ENCODE measurements at places on chromosomes 2 and 18.

DNA sequence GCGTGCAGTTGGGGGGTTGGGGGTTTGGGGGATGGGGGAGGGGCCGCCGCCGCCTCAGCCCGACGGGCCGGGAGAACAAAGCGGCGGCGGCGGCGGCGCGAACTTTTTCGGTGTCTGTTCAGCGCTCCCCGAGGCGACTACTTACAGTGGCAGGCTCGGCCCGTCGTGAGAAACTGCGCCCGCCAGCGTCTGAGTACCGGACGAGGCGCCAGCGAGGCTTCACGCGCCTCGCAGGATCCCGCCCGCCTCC, 172 bp downstream of the PRKD3 start:
- no peak for DNase-seq

DNA sequence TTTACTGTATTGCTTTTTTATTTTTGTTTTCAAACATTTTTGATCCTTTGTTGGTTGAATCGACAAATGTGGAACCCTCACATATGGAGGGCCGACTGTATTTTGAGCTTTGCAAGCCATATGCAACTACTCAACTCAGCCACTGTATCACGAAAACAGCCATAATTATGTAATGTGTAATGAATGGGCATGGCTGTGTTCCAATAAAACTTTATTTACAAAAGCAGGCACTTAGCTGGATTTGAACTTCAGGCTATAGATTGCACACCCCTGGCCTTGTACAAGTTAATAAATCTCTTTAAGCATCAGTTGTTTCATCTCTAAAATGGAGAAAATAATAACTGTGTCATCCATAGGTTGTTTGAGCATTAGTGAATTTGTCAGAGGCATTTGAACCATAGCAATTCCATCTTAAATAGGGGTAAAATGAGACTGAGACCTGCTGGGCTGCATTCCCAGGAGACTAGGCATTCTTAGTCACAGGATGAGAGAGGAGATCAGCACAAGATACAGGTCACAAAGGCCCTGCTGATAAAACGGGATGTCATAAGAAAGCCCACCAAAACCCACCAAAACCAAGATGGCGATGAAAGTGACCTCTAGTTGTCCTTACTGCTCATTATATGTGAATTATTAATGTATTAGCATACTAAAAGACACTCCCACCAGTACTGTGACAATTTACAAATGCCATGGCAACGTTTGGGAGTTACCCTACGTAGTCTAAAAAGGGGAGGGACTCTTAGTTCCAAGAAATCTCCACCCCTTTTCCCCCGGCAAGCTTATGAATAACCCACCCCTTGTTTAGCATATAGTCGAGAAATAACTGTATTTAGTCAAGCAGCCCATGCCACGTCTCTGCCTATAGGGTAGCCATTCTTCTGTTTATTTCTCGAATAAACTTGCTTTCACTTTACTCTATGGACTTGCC, 13.7 kb upstream of the LTBP1 start:
- no peak for DNase-seq

DNA sequence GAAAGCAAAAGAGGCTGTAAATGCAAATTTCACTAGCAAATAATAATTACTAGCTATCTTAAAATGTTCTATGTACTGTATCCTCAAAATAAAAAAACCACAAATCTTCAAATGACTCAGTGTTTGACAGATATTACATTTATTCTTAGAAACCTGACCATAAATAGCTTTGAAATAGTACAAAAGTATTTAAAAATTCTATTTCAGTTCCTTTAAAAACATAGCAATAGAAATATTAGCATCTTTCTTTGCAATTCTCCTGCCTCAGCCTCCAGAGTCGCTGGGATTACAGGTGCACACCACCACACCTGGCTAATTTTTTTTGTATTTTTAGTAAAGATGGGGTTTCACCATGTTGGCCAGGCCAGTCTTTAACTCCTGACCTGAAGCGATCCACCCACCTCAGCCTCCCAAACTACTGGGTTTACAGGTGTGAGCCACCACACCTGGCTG, 50.6 kb downstream of the MSH6 start:
- no peak for DNase-seq

DNA sequence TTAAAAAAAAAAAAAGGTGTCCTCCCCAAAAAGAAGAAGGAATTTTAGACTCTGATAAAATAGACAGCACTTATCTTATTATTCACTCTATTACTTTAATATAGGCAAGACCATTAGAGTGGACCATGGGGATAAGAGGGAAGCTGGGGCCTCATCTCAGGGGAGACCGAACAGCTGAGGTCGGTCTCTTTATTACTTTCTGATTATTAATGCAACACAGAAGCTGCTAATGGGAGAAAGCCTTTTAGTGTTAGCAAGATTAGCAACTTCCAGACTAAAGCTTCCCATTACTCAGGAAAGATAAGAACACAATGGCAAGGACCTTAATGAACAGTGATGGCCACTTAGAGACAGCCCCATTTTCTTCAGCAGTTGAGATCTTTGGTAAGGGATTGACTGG, 135.5 kb downstream of the TMEFF2 start:
- DNase-seq, result no peak

- no peak for DNase-seq
These were observed 79.2 kb downstream of the LIMS1 start for GRCh38 chr2:108613261-108614042.
